ENCODE measurements at places on chromosomes 16 and 17.

- no peak for DNase-seq
These were observed 2.8 kb downstream of the PIP4K2B start for GRCh38 chr17:38796451-38797157.

DNA sequence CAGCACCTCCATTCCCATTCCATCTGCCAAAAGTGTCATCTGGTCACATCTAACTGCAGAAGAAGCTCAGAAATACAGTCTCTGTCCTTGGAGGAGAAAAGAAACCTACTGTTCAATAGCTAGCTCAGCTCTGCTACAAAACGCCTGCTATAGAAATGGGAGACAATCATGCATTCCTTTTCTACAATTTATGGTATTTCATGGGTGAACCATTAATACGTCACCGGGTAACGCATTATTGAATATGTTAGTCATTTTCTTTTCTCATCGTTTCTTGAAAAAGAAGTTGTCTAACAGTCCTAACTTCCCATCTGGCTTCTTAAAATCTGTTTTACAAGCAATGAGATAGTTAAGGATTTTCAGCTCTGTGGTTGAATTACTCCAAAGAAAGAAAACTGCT, 496.7 kb upstream of the RBFOX1 start:
- no peak for DNase-seq

DNA sequence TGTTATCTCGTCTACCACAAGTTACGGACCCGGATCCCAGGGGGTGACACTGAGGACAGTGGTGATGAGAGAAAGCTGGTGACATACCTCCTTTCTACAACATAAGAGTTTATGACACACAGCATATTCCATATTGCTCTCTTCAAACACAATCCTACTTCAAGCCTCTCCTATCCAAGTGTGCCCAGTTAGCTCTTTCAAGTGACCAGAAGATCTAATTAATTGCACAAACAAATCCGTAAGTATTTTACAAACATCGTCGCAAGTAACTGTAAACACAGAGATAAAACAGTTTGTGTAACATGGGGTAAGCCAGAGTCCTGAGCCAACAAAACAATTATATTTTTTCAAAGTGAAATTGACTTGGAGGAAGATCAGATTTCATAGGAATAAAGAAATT, 235.0 kb downstream of the CHD9NB start:
- no peak for DNase-seq

- DNase-seq = no peak
These were observed 7.8 kb upstream of the SRCIN1 start for GRCh38 chr17:38613525-38613980.

DNA sequence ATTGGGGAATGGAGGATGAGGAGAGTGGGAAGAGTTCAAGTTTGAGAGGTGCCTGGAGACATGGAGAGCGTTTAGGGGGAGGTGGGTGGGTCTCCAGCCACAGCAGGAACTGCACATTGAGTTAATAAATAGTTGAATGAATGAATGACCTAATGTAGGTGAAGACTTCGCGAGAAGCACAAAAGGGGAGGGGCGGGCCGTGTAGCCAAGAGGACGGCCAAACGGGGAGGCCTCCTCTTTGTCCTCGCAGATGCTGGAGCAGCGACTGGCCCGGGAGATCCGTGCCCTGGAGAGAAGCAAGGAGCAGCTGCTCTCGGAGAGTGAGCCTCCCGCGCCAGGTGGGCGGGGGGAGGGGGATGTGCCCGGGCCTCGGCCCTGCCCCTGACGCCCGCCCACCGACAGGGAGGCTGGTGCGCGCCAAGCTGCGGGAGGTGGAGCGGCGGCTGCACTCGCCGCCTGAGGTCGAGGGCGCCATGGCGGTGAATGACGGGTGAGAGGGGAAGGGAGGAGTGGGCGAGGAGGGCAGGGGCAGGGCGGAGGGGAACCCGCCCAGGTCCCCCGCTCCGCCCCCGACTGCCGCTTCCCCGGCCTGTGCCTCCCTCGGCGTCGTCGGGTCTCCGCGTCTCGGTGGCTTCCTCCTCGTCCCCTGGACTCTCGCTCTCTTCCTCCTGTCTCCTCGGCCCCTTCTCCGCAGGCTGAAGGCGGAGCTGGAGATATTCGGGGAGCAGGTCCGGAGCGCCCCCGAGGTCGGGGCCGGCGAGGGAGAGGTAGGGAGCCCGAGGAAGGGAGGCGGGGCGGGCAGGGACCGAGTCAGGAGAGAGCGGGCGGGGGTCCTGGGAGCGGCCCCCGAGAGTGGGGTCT, 12.9 kb downstream of the SYCE1L start:
- peak; percentile 80 for DNase-seq

- no peak for DNase-seq
These were observed 4.2 kb downstream of the CCDC200 start for GRCh38 chr17:43224146-43224705.

DNA sequence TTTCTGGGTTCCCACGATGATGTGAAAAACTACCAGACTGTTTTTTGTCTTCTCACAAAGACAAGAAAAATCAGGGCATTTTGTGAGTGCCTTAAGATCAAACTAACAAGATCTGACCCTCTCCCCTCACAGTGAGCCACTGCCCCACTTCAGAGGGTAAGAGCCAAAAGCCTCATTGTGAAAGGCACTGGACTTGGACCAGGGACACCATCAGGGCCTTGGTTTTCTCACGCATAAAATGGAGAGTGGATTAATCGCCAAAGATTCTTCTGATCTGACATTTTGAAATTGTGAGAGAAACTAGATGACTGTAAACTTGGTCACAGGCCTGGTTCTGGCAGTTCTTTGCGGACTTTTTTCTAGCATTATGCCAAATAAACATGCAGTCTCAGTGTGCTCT, 21.0 kb upstream of the ENDOV start:
- DNase-seq = no peak

- DNase-seq = no peak
These were observed 15.0 kb downstream of the C17orf100 start for GRCh38 chr17:6666557-6666956.

DNA sequence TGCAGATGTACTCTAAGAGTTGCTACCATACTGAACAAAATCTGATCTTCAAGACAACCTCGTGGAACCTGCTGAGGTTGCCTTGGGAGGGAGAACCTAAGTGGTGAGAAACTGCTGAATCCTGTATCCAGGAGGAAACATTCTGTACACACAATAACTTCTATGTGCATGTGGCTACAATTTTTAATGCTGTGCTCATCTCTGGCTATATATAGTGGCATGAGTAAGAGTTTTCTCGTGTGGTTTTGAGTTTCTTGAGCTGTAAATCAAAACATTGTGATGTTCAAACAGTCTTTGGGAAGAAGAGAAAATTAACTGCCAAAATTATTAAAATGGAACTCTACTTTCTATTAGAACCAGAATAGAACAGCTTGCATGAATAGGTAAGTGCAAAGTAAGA, 206.8 kb downstream of the CA10 start:
- DNase-seq = no peak

DNA sequence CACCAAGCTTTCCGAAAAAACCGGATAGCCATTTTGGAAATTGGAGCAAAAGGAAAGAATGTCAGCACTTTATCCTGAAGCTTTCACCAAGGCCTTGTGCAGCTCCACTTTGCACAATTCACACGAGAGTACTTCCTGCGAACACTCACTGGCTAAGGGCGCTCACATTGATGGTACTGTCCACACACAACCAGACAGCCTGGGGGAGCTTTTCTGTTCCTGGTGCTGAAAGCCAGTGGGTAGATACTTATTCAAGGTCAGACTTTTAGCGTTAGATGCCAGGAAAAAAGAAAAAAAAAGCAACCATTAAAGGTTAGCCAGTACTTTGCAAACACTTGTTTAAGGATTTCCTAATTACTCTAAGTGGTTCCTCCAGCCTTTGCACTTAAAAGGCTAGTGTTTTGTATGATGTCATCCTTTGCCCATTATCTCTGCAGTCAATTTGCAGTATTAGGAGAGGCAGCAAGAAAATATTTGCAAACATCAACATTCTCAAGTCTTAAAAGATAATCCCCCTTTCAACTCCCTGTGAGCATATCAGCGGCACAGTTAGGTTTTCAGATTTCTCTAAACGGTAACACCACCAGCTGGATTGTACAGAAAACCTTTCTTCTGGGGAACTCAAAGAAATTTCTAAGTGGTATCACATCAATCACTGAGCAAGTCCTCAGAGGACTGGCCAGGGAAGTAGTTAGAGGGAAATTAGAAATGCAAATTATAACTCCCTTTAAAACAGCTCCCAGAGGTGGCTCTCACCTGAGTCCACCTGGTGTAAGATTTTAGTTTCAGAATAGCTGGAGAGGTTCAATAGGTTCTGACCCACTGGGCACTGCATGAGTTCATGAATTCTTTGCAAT, 243.4 kb upstream of the IRX5 start:
- DNase-seq = no peak

DNA sequence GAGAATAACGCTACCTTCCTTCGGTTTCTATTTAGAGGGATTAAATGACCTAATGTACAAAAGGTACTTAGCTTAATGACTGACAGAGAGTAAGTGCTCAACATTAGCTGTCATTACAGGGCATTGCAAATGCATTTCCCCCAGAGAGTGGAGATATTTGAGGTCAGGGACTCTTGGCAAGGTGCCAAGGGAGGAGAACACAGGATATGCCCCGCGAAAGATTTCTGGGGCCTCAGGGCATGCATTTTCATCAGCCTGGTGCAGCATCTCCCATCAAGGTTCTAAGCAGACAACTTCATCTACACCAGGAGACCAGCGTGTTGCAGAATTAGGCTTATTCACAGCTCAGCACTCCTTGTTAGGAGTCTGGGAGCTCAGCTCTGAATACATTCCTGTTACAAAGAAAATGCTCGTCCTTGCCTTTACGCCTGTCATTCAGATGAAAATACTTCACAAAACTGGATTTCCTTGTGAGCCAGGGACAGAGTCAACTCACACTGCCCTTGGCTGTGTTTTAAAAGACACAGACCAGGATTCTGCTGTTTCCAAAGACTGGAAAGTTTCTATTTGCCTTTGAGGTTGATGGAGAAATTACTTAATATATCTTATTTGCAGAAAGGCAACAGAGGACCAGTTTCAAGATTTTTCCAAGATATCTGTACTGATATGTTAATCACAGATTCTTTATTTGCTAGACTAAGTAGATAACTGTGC, 108.2 kb downstream of the VAT1L start:
- DNase-seq = peak; percentile 11

- DNase-seq = no peak
These were observed 5.0 kb upstream of the FADS6 start for GRCh38 chr17:74898376-74898946.

DNA sequence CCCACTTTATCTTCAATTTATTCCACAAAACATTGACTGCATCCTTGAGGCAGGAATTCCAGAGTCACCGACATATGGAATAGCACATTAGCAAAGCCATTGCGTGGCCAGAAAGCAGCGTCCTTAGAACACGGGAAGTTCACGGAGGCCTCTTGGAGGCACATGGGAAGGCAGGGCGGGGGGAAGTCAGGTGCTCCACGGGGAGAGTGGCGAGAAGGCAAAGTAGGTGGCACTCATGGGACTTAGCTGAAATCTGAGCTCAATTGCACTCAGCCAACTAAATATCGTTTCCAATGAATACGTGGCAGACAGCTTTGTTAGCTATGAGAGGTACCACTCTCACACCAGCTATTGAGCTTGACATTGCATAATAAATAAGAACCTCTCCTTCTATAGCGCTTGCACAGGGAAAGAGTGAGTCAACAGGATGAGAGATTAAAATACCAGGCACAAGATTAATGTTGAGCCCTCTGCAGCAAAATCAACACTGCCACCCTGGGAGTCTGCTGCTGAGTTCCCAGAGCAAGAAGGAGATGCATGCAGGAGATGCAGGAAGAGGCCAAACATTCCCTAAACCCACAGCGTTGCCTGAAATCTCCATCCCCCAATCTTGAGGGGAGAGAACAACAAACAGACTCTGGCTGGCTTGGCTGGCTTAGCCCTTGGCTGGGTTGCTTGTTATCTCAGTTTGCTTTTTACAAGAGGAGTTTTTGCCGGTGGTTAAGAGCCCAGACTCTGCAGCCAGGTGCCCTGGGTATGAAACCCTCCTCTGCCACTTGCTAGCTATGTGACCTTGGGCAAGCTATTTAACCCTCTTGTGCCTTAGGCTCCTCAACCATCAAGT, 28.8 kb downstream of the ABCC12 start:
- peak; percentile 47 for DNase-seq

DNA sequence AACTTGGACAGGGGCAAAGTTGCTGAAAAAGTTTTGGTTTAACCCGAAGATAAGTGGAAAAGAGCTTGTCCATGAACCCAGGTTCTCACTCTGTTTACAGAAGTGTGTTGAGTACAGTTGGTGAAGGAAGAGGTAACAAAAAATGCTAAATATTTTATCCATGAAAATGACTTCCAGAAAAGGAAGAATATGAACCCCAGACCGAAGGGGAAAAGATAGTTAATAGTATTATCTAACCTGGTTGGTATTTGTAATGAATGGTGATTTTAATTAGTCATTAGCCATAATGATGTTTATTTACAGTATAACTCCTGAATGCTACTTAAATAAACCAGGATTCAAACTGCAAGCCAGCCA, 574 bp upstream of the TMEM106A start:
- no peak for DNase-seq

- DNase-seq = no peak
These were observed 961.9 kb downstream of the CDH11 start for GRCh38 chr16:64159976-64160375.

All from NCI-H2081 (cell line).